Tibial nerve (tissue), 4 donors: ENCODE measurements at places on chromosomes 16 and 17.

DNA sequence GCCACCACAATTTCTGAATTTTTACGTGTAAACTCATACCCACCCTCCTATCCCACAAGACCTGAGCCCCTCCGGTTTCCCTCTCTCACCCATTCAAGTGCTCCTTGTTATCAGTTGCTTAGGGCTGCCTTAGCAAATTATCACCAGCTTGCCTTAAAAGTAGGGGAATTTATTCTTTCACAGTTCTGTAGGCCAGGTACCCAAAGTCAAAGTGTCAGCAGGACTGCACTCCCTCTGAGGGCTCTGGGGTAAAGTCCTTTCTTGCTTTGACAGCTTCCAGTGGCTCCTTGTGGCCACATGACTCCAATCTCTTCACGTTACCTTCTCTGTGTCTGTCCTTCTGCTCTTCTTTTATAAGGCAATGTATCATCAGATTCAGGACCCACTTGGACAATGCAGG, 7.9 kb upstream of the TMEM220 start:
- H3K4me3 ChIP-seq: no peak overlapping the region
- no peak overlapping the region for H3K27ac ChIP-seq
- H3K36me3 ChIP-seq: no peaks in the 10 kb centered on the region

- no peaks in the 10 kb centered on the region for H3K4me1 ChIP-seq
- H3K27ac ChIP-seq: no peak overlapping the region
- no peaks in the 10 kb centered on the region for H3K36me3 ChIP-seq
- no peak for DNase-seq
- no peak overlapping the region for H3K4me3 ChIP-seq
- no peaks in the 10 kb centered on the region for H3K27me3 ChIP-seq
Measured at GRCh38 chr17:28475151-28475900, 1.9 kb downstream of the SLC13A2 start.

- H3K27me3 ChIP-seq: no peaks in the 10 kb centered on the region
- no peaks in the 10 kb centered on the region for H3K36me3 ChIP-seq
- H3K27ac ChIP-seq: peak overlapping the region; percentile 70
- no peak for DNase-seq
Measured at GRCh38 chr16:72991211-72991610, 56.7 kb downstream of the ZFHX3 start.

DNA sequence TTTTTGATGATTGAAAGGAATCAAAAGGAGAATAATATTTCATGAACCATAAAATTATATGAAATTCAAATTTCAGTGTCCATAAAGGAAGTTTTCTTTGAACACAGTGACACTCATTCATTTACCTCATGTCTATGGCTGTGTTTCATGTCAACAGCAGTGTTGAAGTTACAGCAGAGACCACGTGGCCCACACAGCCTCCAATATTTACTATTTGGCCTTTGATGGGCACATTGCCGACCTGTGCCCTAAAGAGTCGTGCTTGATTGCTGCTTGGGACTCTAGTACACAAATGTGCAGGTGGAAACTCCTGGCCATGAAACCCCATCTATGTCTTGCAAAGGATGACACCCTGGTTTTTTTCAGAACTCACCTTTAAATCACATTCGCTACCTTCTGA, 57.0 kb downstream of the CES1 start:
- H3K4me3 ChIP-seq: no peak overlapping the region
- no peak overlapping the region for H3K27ac ChIP-seq
- no peaks in the 10 kb centered on the region for H3K4me1 ChIP-seq

DNA sequence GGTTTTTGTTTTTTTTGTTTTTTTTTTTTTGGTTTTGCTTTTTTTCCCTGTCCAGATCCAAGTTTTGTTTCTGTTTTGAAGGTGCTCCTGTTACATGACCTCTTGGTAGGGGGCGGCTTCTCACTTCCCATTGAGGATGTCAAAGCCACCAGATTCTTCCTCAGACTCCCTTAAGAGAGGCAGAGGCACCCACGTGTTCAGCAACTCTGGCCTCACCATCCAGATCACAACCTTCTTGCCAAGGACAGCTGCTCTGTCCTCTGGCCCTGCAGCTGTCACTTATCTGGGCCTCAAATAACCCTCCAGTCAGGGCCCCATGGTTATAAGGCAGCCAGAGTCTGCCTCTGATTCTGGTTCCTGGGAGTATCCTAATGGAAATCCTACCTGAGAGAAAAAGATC, 208.5 kb downstream of the STX8 start:
- no peaks in the 10 kb centered on the region for H3K4me1 ChIP-seq
- H3K4me3 ChIP-seq: no peak overlapping the region
- no peaks in the 10 kb centered on the region for H3K27me3 ChIP-seq
- no peaks in the 10 kb centered on the region for H3K36me3 ChIP-seq
- DNase-seq: no peak
- no peak overlapping the region for H3K27ac ChIP-seq

- H3K4me3 ChIP-seq: peak overlapping the region; percentile 93
- H3K36me3 ChIP-seq: no peaks in the 10 kb centered on the region
- no peak for DNase-seq
- no peaks in the 10 kb centered on the region for H3K4me1 ChIP-seq
Measured at GRCh38 chr16:1492082-1492922, 858 bp upstream of the TELO2 start.

DNA sequence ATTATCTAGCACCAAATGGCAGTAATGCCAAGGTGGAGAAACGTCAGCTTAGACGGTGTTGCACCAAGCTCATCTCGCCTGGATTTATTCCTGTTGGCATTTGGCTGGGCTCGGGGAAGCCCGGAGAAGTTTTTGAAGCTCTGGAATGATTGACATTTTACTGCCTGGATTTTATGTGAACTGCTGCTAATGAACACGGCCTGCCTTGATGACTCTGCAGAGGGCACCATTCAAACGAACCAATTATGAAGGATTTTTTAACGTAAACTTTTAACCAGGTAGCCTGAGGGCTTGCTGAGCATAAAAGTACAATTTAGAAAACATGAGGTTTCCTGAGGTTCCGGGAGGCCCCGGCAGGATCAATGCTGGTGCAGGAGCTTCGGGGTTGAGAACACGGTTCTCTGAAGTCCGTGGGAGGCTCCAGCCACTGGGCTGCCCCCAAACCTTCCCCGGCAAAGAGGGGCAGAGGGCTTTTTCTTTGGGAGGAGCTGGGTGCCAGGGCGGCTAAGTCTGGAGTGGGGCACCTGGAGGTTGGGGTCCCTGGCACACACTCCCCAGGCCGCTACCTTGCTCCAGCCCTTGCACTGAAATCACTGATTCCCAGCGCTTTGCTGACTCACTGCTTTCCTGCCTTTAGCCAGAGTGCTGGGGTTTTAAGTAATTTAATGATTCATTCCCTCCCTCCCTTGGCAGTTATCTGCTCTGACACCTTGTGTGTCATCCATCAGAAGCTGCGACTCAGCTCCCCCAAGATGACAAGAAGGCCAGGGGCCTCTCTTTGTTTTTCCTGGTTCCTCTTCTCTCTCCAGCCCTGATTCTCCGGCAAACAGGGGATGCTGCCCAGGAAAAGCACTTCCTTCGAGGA, 161.2 kb upstream of the IRX3 start:
- no peak for DNase-seq
- no peak overlapping the region for H3K4me3 ChIP-seq
- H3K36me3 ChIP-seq: no peaks in the 10 kb centered on the region
